ENCODE measurements at places on chromosomes 13 and 19.

DNA sequence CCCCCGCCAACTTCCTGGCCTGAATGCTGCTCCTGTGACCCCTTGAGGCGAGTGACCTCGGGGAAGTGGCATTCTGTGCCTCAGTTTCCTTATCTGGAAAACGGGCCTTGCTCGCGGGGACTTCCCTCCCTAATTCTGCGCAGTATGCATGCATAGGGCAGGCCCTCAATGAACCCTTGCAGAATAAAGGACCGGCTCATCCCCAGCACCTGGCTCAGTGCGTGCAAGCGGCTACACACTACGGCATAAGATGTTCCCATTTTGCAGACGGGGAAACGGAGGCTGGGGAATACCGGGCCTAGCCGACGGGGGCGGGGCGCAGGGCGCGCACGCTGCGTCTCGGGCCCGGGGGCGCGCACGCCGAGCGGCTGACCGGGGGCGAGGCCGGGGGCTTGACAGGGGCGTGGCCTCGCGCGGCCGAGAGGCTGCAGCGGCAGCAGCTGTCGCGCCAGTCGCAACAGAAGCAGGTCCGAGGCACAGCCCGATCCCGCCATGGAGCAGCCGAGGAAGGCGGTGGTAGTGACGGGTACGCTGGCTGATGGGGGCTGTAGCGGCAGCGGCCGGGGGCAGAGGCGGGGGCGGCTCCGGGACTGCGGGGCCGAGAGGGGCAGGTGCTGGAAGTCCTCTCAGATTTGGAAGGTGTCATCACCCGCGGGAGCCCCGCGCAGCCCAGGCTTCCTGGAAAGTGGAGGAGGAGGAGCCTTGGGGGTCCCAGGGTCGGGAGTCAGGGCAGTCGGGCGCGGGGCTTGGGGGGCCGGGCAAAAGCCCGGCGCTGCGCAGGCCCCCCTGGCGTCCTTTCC is at the start of gene PGPEP1:
PGPEP1 (plus strand) TSS at position 409 of the 800 bp plus-strand sequence; CDS start at position 493, 84 bp downstream.
- peak; percentile 77 for DNase-seq

- no peak for DNase-seq
These were observed 505 bp downstream of the ZSWIM4 start for GRCh38 chr19:13795595-13796300.

- peak; percentile 60 for DNase-seq
These were observed 1.1 kb downstream of the NAXD start for GRCh38 chr13:110616103-110617101.

- no peak for DNase-seq
These were observed 448.4 kb downstream of the COG6 start for GRCh38 chr13:40103864-40104263.

- DNase-seq = no peak
These were observed 260.8 kb downstream of the DNAJC15 start for GRCh38 chr13:43284162-43284561.

- DNase-seq = peak; percentile 68
These were observed at the start of gene NEK5 for GRCh38 chr13:52128714-52129700. TSS of gene NEK5 (minus strand) at chr13:52129073. CDS start at chr13:52127482, 1,591 bp downstream.

- DNase-seq = no peak
These were observed 898.9 kb upstream of the MIR17HG start for GRCh38 chr13:90448466-90449037.

- no peak for DNase-seq
These were observed 42.6 kb downstream of the KPNA3 start for GRCh38 chr13:49749848-49750247.

DNA sequence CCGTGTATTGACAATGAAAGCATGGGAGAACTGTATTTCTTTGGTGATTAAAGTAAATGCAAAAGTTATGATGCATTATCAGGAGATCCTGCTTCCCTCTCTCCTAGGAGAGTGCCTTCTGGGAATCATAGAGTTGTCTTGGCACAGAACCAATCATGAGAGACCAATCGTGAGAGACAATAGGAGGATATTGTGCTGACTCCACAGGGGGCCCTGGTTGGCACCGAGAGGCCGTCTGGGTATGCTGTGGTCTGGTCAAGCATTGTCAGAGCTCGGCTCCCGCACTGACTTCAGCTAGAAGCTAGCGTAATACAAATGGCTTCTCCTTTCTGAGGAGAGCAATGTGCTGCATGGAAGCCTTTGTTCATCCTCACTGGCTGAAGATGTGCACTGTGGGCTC is 131.5 kb upstream of the GJB6 start:
- DNase-seq = no peak

GRCh38 chr13:28468023-28468915 is 26.7 kb downstream of the FLT1 start:
- DNase-seq = no peak

DNA sequence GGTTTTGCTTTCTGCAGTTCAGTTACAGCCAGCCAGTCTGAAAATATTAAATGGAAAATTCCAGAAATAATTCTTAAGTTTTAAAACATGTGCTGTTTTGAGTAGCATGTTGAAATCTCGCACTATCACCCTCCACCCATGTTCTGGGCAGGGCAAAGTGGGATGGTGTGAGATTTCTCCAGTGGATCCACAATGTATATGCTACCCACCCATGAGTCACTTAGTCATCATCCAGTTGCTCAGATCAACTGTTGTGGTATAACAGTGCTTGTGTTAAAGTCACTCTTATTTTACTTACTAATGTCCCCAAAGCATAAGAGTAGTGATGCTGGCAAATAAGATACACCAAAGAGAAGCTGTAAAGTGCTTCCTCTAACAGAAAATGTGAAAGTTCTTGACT is 56.4 kb downstream of the CYSLTR2 start:
- no peak for DNase-seq

- DNase-seq = no peak
These were observed 6.4 kb downstream of the POGLUT2 start for GRCh38 chr13:102792396-102792795.

DNA sequence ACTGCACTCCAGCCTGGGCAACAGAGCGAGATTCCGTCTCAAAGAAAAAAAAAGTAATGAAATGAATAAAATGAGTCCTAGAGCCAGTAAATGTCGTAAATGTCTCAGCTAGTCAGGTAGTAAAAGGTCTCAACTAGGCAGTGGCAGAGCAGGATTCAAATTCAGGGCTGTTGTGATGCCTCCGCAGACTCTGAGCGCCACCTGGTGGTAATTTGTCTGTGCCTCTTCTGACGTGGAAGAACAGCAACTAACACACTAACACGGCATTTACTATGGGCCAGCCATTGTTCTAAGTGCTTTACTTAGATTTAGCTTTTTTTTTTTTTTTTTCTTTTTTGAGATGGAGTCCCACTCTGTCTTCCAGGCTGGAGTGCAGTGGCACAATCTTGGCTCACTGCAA is 30.2 kb downstream of the CYP2F1 start:
- DNase-seq = peak; percentile 75

GRCh38 chr19:31723101-31723500 is 373.9 kb upstream of the TSHZ3 start:
- DNase-seq = no peak

GRCh38 chr13:99311137-99311536 is 3.9 kb upstream of the GPR183 start:
- no peak for DNase-seq

DNA sequence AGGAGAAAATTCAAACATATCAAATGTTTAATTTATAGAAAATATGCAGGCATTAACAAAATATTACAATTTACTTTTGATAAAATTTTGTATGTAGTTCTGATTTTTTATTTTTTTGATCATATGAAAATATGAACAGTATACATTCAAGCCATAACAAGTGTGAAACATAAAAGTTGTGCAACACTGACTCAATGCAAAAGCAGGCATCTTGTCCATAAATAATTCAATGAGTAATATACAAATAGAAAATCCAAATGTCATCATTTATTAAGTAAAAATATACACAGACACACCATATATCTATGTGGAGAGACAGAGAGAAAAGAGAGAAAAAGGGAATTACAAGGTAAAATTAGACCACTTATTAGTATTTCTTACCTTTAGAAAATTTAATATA is 1183.9 kb downstream of the SLITRK1 start:
- no peak for DNase-seq

GRCh38 chr13:97191142-97191541 is 31.0 kb upstream of the MBNL2 start:
- no peak for DNase-seq

DNA sequence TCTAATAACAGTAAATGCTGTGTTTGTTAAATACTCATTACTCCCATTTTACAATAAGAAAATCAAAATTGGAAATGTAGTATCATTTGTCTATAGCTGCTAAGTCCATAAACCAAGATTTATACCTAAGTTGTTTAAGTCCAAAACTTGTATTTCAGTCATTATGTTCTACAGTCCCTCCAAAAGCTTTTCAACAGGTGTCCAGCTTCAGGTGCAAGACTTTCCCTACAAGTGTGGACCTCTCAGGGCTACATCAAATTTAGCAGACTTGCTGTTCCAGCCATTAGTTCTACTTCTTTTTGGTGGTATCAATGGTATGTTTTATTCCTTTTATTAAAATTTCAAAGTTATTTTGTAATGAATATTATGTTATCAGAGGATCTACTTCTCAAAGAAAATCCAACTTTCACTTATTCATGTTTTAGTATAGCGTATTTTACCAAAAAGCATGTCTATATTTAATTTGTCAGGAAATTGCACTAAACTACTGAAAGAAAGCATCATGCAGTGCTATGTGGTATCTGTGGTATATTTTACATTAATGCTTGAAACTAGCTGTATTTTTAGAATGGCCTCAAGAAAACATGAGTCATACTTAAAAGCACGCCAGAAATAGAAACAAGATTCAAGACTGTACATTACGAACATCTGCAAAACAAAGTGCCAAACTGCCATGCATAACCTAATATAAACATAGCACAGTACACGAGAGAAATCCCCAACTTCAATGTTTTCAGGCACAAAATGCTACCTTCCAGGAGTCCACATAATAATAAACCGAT is 44.5 kb downstream of the VWA8 start:
- no peak for DNase-seq

DNA sequence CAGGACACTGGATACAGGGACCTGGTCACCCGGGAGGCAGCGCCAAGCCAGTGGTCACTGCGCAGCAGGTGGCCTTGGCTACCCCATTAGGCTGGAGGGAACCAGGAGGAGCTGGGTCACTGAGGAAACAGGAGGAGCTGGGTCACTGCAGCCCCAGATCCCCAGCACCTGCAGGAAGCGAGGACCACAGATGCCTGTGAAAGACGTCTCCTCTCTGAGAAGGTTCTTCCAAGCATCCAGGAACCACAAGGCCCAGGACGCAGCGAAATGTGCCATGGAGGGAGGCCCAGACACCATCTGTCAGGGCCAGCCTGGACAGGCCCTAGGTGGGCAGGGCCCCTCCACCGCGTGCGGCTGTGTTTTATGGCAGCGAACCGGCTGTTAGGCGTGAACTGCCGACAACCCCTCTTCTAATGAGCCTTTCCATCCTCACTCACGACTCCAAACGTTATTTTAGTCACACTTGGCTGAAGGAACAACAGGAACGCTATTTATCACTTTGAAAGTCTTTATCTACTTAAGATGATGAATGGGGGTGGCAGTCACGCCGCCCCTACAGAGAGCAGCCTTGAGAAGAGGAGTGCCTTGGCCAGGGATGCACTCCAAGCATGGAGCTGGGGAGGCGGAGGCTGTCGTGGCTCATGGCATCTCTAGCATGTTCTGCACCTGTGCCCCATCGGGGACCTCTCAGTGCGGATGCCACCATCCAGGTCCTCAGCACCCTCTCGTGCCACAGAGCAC is 53.3 kb downstream of the CEBPG start:
- no peak for DNase-seq

- no peak for DNase-seq
These were observed 9.6 kb downstream of the UPF1 start for GRCh38 chr19:18841400-18841799.

DNA sequence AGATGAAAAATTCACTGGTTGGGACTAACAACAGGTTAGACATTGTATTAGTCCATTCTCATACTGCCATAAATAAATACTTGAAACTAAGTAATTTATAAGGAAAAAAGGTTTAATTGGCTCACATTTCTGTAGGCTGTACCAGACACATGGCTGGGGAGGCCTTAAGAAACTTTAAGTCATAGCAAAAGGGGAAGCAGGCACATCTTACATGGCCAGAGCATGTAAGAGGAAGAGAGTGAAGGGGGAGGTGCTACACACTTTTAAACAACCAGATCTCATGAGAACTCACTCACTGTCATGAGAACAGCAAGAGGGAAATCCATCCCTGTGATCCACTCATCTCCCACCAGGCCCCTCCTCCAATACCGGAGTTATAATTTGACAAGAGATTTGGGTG is 125.9 kb downstream of the SUCLA2 start:
- DNase-seq = no peak

- no peak for DNase-seq
These were observed 3.4 kb downstream of the URI1 start for GRCh38 chr19:29945433-29945832.

GRCh38 chr13:20336761-20337160 is 104.6 kb upstream of the GJB6 start:
- DNase-seq = no peak

DNA sequence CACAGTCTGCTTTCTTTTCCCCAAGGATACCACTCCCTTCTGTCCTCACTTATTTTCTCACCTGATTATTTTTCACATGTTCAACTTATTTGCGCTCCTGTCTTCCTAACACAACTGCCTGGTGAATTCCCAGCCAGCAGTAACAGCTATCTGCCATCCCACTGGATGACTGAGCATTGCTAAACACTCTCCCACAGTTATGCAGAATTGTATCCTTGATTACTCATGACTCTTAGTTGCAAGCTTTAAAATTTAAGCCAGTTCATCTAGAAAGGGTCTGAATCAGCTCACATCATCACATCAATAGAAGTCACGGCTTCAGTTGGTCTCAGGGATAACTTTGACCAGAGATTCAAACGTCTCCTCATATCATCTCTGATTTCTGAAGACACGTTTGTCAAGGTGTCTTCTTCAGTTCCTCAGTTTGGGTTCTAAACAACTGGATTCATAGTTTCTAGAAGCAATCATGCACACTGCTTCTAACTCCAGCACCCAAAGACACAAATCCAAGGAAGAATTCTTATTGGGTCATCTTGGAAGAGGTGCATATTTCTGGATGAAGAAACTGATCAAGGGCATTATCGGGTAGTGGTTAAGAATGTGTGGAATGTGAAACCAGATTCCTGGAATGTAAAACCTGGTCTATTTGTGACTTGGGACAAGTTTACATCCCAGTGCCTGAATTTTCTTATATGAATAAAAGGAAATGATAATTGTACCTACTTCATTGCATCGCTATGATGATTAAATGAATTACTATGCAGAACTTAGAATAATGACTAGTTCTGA is 13.9 kb upstream of the DACH1 start:
- no peak for DNase-seq

Measured in activated naive CD8-positive, alpha-beta T cell treated with anti-CD3 and anti-CD28 coated beads for 36 hours (primary cell).